ENCODE measurements at places on chromosomes 5 and 9.
A peak's percentile ranks its signal among the peaks of the same experiment; 100 is the strongest.

- DNase-seq: peak; percentile 48
Measured at GRCh38 chr5:141382469-141383294, at the start of gene PCDHGA7. Gene PCDHGA7 (plus strand): TSS chr5:141382742. CDS start chr5:141382900, 158 bp downstream.

GRCh38 chr5:127813633-127814587, 110.7 kb downstream of the CCDC192 start:
- DNase-seq: peak; percentile 70

- no peak for DNase-seq
Measured at GRCh38 chr5:76194340-76194739, 111.2 kb downstream of the SV2C start.

DNA sequence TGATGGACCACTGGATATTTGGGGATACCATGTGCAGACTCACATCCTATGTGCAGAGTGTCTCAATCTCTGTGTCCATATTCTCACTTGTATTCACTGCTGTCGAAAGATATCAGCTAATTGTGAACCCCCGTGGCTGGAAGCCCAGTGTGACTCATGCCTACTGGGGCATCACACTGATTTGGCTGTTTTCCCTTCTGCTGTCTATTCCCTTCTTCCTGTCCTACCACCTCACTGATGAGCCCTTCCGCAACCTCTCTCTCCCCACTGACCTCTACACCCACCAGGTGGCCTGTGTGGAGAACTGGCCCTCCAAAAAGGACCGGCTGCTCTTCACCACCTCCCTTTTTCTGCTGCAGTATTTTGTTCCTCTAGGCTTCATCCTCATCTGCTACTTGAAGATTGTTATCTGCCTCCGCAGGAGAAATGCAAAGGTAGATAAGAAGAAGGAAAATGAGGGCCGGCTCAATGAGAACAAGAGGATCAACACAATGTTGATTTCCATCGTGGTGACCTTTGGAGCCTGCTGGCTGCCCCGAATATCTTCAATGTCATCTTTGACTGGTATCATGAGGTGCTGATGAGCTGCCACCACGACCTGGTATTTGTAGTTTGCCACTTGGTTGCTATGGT, 54.5 kb upstream of the HNRNPA0 start:
- no peak for DNase-seq

DNA sequence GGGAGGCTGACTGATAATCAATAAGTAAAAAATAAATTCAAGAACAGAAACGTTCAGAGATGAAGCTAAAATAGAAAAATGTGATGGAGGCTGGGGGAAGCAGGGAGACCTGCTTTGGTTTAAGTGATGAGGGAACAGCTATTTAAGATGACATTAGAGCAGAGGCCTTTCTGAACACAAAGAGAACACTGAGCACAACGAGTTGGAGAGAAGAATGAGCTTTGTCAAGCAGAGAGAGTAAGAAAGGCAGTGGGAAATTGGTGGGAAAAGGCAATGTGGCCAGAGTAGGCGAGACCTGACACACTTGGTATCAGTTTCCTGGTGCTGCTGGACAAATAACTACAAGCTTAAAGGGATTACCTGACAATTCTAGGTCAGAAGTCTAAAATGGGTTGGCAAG, 20.0 kb downstream of the AUH start:
- DNase-seq: no peak

All from cardiac fibroblast (primary cell).